ENCODE measurements at places on chromosomes 5 and 9.

DNA sequence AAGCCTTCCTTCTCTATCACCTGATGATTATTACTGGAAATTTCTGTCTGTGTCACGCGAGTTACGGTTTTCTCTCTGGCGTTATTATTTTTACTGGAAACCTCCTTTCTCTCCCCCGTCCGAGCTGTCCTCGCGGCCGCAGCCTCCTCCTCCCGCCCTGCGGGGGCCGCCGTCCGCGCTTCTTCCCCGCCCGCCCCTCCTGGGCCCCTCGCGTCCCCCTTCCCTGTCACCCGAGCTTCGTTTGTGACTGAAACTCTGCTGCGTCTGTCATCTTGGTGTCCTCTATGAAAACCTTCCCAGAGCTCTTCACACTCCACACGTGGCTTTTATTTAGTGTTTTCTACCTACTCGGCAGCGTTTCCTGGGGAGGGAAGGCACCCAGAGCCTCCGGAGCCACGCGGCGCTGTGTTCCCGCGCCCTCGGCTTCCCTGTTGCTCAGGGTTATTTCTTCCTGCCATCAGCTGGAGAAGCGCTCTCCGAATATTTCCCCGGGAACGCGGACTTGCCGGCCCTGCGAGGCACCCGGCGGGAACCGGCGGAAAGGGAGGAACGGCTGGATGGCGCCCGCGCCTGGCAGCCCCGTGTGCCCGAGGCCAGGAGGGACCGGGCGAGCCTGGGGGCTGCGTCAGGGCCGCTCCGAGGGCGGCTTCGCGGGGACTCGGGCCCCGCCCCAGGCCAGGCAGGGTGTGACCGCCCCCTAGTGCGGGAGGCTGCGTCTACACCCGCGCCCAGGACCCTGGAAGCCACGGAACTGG, 33.9 kb downstream of the TRIP13 start:
- peak; percentile 6 for DNase-seq

DNA sequence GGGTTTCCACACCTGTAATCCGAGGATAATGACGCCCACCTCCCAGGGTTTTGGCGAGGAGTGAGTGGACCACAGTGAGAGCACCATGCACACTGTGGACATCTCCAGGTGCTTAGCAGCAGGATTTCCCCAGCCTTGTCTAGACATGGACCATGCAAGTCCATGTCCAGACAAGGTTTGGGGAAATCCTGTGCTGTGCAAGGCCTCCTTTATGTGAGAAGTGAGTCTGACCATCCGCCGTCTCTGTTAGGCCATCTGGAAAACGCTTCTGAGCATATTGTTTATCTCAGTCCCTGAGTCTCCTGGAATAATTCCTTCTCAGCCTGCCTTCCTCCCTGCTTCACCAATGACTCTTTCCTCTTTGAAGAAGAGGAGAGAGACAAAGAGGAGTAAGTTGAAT, 26.2 kb upstream of the TNFAIP8 start:
- DNase-seq = no peak

GRCh38 chr9:88233091-88233490, 94.8 kb upstream of the SPATA31C2 start:
- DNase-seq = no peak

- DNase-seq = no peak
These were observed 287.0 kb upstream of the DAB2 start for GRCh38 chr5:39711821-39712220.

DNA sequence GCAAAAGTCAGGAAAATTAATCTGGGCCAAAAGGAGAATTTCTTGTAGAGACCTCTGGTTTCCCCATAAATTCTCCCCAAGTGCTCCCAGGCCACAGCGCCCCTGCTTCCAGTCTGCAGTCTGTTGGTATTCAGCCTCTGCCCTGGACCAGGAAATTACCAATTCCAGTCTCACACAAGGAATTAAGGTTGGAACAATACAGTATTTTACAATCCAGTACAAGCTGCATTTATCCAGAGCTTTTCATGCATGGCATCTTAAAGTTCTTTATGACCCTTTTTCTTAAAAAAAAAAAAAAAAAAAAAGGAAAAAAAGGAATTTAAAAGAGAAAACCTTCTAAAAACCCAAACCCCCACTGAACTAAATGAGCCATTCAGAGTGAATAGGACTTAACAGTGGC, 139.6 kb upstream of the RANBP3L start:
- peak; percentile 66 for DNase-seq
